ENCODE measurements at places on chromosomes 2 and 18.
A peak's percentile ranks its signal among the peaks of the same experiment; 100 is the strongest.

GRCh38 chr2:157804355-157804754 is 71.8 kb downstream of the ACVR1 start:
- no peak for DNase-seq

GRCh38 chr2:85780316-85781012 is 26.7 kb downstream of the ATOH8 start:
- no peak for DNase-seq

DNA sequence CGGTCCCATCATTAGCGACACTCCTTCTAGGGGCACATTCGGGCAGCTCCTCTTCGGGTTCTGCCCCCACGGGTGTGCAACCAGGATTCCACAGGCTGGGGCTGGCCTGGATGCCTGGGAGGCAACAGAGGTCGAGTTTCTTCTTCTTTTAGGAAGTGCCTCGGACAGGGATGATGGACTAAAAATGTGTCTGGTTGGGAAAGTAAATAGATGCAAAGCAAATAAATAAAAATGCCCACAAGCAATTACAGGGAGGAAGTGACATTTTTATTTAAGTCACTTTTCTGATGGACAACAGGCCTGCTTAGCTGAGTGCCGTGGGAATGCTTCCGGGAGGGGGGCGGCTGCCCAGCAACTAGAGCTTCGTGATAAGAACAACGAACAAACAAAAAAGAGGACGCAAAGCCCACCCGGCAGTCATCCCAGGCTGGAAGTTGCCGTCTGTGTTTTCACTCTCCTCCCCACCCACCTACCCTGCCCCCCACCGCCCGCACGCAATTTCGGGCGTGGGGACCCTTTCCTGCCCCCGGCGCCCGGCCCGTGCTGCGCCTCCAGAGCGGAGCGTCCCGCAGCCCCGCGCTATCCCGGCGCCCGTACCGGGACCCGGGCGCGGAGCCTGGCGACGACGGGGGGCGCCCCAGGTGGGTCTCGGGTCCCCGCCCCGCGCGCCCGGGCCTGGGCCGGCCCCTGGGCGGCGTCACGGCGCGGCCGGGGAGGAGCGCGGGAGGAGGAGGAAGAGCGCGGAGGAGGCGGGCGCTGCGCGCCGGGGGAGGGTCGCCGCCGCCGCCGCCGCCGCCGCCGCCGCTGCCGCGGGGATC is 412 bp upstream of the NCK2 start:
- DNase-seq = peak; percentile 82

DNA sequence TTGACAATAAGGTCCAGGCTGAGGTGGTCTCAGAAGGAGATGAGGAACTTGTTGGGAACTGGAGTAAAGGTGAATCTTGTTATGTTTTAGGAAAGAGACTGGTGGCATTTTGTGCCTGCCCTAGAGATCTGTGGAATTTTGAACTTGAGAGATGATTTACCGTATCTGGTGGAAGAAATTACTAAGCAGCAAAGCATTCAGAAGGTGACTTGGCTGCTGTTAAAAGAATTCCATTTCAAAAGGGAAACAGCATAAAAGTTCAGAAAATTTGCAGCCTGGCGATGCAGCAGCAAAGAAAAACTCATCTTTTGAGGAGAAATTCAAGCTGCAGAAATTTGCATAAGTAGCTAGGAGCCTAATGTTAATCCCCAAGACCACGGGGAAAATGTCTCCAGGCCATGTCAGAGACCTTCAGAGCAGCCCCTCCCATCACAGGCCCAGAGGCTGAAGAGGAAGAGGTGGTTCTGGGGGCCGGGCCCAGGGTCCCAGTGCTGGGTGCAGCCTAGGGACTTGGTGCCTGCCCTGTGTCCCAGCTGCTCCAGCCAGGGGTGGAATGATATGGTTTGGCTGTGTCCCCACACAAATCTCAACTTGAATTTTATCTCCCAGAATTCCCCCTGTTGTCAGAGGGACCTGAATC is 73.5 kb downstream of the FIGN start:
- no peak for DNase-seq

- no peak for DNase-seq
Measured at GRCh38 chr2:179172894-179173293, 91.7 kb downstream of the SESTD1 start.

DNA sequence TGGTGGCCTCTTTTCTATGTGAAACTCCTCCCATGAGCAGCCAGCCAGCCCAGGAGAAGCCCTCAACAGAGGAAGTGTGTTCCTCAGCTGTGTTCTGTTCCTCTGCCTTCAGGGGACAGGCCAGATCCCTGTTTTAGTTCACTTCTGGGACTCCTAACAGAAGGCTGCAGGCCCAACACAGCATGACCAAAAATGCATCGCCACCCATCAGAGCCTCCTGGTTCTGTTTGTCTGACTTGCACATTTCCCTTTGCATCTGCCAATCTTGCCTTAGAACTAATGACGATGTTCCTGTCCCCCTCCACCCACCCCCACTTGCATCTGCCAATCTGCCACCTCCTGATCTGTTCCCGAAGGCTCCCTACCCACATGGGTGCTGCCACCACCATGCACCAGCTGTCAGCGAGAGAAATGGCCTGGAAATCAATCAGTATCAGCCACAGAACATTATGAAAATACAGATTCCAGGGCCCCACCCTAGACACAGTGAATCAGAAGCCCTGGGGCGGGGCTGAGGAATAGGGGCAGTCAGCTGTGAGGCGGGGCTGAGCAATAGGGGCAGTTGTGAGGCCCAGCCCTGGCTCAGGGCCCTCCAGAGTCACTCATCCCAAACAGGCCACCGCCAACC is 51.0 kb downstream of the FAM168B start:
- peak; percentile 42 for DNase-seq

GRCh38 chr2:161102770-161103450 is 57.3 kb upstream of the TANK start:
- DNase-seq = no peak

- no peak for DNase-seq
Measured at GRCh38 chr2:220296174-220296573, 668.7 kb downstream of the SLC4A3 start.

- DNase-seq = no peak
Measured at GRCh38 chr2:148027822-148028221, 6.9 kb downstream of the MBD5 start.

- DNase-seq = no peak
Measured at GRCh38 chr2:66569974-66570373, 135.0 kb downstream of the MEIS1 start.

DNA sequence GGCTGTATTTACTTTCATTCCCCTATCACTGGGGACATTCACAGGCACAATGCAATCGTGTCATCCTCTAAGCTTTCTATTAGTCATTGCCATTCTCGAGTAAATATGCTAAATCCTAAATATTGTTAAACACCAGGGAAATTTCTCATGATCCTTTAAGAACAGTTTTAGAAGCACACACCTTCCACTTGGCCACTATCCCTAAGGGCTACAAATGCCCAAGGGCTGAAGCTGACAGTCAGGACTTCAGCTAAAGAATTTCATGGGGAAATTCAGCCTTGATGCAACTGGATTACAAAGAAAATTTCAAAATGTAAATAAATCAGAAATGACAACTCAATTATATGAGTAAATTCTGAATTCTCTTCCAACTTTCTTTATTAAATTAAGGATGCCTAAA is 163.1 kb upstream of the PID1 start:
- DNase-seq = no peak

DNA sequence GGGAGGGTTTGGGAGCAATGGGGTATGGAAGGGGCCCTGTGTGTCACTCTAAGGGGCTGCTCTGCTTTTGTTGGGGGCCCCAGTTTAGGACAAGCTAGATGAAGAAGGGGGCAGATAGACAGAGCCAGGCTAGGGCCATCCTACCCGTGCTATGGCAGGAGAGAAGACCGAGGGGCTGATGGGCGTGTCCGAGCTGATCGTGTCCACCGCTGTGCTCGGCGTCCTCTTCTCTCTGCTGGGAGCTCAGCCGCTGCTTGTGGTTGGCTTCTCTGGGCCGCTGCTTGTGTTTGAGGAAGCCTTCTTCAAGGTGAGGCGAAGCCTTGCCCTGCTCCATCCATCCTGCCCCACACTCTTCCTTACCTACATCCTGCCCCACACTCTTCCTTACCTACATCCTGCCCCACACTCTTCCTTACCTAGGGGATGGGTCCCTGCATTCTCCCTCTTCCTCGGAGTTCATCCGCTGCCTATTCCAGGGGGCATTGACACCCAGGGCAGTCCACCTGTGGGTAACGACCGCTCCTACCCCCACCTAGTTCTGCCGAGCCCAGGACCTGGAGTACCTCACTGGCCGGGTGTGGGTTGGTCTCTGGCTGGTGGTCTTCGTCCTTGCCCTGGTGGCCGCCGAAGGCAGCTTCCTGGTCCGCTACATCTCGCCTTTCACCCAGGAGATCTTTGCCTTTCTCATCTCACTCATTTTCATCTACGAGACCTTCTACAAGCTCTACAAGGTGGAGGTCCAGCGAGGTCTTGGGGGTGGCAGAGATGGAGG is 8.9 kb downstream of the SLC4A3 start:
- no peak for DNase-seq

DNA sequence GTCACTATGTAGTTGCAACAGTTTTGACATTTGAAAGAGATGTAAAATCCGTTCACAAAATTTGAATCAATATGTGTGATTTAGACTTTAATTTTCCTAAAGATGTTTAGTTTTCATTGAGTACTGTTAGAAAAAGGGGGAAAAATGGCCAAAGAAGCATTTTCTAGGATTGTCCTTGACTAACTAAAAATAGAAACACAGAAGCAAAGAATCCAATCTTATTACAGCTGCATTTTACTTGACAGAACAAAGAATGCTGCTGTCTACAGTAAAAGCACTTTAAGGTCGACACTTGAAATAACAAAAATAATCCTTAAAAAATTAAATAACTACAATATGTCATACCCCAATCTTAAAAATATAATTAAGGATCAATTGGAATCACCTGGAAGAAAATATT is 48.9 kb downstream of the FRZB start:
- no peak for DNase-seq

- peak; percentile 81 for DNase-seq
Measured at GRCh38 chr18:62850619-62851306, 135.4 kb downstream of the PHLPP1 start.

GRCh38 chr2:173400760-173401159 is 46.1 kb downstream of the CDCA7 start:
- DNase-seq = peak; percentile 59

DNA sequence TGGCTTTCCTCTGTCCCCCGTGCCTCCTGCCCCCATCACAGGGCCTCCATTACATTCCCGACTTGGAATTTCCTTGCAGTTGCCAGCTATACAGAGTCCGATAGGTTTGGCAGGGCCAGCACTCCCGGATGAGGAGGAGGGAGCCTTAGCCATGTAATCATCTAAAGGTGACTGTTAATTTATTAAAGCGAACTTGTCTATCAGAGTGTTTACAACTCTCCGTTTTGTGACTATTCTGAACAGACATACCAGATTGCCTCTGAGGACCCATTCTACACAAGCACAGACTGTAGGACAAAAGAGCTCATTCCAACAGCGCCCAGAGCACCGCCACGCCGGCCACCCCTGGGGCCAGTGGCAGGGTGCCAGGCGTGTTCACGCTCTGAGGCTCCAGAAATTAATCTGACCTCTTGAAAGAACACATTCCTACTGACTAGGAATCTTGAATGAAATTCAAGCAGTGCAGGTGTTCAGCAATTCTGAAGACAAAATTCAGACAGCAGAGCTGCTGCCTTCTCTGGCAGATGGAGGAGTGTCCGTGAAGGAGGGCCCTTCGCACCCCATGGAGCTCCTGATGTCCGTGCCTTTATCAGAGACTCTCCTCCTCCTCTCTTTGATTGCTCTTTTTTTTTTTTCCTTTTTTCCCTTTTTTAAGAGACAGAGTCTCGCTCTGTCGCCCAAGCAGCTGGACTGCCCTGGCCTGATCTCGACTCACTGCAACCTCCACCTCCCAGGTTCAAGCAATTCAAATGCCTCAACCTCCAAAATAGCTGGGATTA is 58.1 kb upstream of the RALBP1 start:
- DNase-seq = no peak

- no peak for DNase-seq
Measured at GRCh38 chr2:16215902-16216557, 275.7 kb downstream of the MYCN start.

- no peak for DNase-seq
Measured at GRCh38 chr2:105526000-105526925, 127.4 kb upstream of the FHL2 start.

DNA sequence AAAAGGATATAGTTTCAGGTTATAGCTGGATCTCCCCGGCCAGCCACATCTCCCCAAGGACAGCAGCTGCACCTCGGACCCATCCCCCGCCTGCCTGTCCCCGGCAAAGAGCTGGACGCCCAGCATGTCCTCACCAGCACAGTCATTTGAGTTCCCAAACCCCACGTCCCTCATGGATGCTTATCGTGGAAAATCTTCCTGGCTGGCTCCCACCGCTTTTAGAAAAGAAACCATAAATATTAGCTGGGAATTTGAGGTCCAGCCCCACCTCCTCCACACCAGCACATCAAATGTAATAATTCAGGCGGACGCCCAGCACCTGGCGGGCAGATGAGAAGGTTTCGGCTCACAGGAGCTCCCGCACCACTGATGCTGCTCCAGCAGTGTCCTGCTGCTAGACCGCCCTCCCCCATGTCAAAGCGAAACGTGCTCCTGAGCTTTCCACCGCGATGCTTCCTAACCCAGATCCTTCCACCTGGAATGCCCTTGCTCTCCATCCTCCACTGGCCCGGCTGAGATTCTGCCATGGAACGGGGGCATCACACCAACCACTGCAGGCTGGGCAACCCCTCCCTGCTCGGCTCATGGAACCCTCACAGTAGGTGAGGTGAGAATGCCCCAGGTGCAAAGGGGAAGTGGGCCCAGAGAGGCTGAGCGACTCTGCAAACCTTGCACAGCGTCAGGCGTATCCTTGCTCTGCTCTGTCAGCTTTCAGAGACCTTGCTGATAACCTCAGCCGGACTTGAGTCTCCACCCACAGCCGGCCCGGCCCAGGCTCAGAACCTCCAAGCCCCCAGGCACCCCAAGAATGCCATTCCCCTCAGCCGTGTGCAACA is 71.5 kb upstream of the GPC1 start:
- DNase-seq = no peak

DNA sequence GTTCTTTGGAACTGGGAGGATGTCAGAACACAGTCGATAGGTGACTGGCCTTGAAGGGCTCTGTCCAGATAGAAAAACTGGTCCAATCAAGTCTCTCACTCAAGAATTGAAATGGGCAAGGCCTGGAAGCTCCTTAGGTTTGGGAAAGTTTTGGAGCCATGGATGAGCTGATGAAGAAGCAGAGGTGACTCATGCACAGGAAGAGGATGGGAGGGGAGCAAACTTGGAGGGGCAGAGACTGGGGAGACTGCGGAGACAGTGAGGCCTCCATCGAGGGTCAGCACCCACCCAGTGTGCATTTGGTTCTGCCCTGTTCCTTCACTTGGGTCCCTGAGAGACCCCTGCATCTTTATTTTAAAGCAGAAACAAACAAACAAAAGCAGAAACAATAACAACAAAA is 41.1 kb downstream of the SOWAHC start:
- DNase-seq = no peak

GRCh38 chr18:72128649-72129048 is 415.5 kb downstream of the CBLN2 start:
- DNase-seq = peak; percentile 4

GRCh38 chr2:158598862-158599517 is 142.2 kb downstream of the PKP4 start:
- no peak for DNase-seq

GRCh38 chr18:48866028-48866733 is 84.6 kb downstream of the SMAD7 start:
- DNase-seq = peak; percentile 8

All from hematopoietic multipotent progenitor cell treated with erythropoietin and hydrocortisone succinate and interleukin-3 and kit ligand, for 4 days (in vitro differentiated cells).